ENCODE measurements at places on chromosomes 3 and 15.

- no peak for DNase-seq
Observed at GRCh38 chr15:33154351-33155166, 40.0 kb downstream of the FMN1 start.

DNA sequence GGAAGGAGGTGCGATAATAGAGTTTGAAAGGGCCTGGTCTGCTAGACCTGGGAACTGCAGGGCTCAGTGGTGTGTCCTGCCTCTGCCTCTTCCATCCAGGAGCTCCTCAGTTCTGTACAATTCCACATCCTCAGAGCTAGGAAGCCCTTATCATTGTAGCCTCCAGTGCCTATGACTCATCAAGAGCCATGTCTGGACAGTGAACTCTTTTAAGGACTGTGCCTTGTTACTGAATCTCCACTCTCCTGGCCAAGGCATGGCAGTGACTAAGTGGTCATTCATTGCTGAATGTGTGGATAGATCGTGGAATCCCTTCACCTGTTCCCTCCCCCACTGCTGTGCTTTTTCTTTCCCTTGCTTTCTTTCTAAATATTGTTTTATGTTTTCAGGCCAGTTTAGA is 2.9 kb downstream of the TIMP4 start:
- no peak for DNase-seq

GRCh38 chr3:15499536-15499935 is 22.0 kb downstream of the COLQ start:
- DNase-seq = no peak

DNA sequence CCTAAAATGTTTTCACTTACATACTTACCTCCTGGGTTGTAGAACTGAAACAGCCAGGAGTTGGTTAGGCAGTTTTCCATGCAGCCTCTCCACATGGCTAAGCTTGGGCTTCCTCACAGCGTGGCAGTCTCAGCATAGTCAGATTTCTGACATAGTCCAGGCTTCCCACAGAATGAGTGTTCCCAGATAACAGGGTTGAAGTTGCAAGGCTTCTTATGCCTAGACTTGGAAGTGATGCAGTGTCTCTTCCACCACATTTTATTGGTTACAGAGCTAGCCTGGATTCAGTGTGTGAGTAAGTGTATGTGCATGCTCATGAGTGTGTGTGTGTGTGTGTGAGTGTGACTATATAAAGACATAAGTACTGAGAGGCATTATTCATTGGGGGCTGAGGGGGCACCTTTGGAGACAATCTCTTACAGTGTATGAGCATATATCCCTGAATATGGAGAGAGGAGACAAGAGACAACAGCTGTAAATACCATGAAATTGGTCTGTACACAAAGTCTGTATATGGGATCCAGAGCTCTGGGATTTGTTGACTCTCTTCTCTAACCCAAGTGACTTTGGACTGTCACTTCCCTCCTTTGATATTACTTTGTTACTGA is 78.1 kb downstream of the ZNF621 start:
- DNase-seq = no peak

- DNase-seq = no peak
Observed at GRCh38 chr15:98529205-98530145, 118.9 kb upstream of the IGF1R start.

GRCh38 chr3:45064512-45065372 is 38.6 kb downstream of the CLEC3B start:
- DNase-seq = peak; percentile 74

- DNase-seq = peak; percentile 44
Observed at GRCh38 chr3:7290077-7290825, 429.3 kb downstream of the GRM7 start.

GRCh38 chr15:39549912-39550311 is 31.0 kb upstream of the THBS1 start:
- no peak for DNase-seq

DNA sequence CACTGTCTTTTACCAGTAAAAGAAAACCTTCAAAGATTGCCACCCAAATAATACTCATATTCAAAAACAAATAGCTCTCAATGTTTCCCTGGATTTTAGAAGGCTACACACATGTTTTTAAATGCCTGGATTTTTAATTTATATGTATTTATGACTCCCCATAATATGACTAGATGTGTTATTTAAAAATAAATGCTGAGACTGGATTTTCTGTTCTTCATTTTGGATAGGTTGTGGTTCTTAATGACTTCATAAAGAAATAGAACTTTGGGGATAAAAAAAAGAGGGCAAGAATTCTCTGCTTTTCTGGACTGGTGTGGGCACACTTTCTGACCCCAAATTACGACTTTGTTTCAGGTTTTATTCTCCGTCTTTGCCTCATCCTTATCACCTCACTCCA is 62.8 kb upstream of the LEKR1 start:
- DNase-seq = no peak

DNA sequence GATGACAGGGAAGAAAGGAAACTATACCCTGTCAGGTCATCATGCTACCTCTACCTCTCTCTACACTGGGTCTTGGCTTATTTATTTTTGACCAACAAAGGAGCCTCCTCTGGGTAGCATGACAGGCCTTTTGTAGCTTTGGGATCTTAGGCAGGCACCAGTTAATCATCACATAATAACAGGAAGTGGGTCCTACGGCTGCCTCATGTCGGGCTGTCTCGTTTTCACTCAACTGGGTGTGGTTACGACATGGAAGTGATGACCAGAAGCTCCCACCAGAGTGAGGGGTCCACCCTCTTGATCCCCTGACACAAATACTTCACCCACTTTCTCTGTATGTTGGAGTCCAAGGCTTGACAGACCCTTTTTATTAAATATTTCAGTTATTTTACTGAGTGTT is 105.3 kb downstream of the CD47 start:
- DNase-seq = no peak

Data from CMK (cell line).